Stimulated activated CD4-positive, alpha-beta T cell treated with anti-CD3 and anti-CD28 coated beads, Interleukin-15, amount 100 ng/mL, for 1 hour (primary cell): ENCODE measurements at places on chromosomes 5 and 9.

DNA sequence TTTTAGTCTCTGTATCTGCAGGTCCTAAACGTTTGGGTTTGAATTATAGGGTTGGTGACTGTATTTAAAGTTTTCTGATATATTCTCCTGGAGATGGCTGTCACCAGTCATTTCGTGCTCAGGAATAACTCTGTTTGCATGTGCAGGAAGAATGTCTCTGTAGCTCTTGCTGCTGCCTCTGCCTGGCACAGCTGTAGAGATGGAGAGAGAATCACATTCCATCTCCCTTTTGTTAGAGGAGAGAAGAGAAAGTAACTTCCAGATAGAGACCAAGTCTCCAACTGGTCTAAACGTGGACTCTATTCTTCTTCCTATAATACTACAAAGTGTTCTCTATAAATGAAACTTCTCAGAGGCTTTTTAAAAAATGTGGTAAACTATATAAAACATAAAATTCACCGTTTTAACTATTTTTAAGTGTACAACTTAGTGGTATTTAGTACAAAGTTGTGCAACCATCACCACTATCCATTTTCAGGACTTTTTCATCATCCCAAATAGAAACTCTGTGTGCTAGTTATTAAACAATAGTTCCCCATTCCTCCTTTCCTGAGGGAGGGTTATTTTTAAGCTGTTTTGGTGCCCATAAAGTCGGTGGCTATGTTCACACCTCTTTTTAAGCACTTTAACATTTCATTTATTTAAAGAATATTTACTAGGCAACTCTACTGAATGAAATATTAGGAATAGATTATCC lies 20.7 kb upstream of the STARD4 start:
- DNase-seq = no peak

- DNase-seq = no peak
These were observed 112.0 kb downstream of the VAV2 start for GRCh38 chr9:133880136-133880535.

GRCh38 chr5:1665803-1666202 lies 133.8 kb downstream of the MRPL36 start:
- DNase-seq = no peak

DNA sequence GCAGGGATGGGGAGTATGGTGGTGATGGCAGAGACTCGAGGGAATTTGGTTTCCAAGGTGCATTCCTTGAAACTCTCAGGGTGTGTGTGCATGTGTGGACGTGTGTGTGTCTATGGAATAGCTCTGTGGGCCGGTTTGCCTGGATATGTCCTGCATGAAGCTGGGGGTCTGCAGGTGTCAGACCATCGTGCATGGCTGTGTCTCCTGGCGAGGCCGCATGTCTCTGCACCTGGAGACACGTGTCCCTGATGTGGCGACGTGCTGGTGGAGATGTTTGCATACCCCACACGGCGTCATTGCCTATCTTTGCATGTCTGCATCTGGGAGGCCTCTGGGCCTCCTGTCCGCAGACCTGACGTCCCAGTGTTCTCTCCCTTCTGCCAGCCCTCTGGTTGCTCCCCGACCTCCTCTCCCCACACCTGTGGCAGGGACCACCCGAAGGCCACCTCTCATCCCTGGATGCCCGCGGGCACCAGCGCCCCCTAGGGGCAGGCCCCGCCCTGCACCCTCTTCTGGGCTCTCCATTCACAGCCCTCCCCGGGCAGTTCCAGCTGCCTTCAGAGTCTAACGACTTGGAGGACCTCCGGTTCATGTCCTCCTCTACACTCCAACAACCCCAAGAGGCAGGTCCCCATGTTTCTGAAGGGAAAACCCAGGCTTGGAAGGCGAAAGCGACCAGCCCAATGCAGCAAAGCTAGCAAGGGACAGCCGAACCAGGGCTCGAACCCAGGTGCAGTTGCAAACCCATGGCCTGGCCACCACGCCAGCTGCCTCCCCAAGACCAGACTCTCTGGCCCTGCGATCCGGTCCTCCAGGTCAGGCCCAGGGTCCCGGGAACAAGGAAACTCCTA lies 88.6 kb downstream of the LMX1B start:
- peak; percentile 31 for DNase-seq

- no peak for DNase-seq
These were observed 117.2 kb upstream of the TBCA start for GRCh38 chr5:77893225-77893860.

DNA sequence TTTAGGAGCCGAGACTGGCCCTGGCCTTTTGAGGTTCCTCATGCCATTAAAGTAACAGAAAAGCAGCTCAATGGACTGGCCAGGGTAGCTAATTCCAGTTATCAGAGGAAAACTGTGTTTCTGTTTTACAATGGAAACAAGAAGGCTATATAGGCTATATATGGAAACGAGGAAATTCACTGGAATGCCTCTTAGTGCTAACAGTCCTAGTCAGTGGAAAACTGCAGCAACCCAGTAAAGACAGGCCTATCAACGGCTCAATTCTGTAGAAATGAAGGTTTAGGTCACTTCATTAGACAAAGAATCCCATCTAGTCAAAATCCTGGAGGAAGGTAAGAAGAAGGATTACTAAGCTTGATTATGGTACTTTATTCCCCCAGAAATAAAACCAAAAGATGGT lies 3.2 kb upstream of the TICAM2 start:
- DNase-seq = no peak

DNA sequence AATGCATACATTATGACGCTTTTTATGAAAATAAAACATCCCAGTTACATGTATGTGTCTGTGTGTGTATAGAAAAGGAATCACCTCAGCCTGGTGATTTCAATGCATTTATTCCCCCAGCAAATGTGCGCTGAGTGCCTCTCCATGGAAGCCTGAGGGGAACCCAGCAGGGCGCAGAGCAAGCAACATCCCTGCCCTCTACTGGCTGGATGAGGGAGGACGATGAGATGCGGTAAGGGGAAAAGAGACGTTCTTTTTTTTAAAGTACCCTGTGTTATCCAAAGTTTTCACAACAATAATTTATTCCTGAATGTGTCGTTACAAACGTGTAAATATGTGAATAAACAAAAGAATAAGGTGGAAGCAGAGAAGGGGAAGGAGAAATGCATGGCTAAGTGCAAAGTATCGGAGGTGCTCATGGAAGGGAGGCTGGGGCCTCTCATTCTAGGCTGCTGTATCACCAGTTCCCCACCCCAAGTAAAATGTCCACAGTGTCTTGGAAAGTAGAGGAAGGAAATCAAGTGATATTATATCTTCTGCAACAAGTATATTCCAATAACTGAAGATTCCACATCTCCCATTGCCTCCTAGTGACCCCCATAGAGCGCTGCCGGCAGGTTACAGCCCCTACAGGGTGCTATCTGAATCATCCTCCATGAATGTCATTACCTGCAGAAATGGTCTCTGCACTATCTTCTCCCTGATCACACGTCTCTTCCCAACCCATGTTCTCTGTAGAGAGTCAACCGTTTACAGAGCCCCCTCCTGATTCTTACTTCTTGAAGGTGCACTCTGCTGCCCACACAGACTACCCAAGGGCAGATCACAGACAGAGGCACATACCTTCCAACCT lies 13.0 kb upstream of the ABLIM3 start:
- no peak for DNase-seq

GRCh38 chr9:76558465-76558864 lies 99.5 kb downstream of the GCNT1 start:
- DNase-seq = no peak

- no peak for DNase-seq
These were observed 171.5 kb downstream of the SSBP2 start for GRCh38 chr5:81579262-81579924.

GRCh38 chr5:14213813-14214585 lies 70.9 kb downstream of the TRIO start:
- no peak for DNase-seq

GRCh38 chr5:73188764-73189531 lies 16.0 kb downstream of the TMEM174 start:
- no peak for DNase-seq

DNA sequence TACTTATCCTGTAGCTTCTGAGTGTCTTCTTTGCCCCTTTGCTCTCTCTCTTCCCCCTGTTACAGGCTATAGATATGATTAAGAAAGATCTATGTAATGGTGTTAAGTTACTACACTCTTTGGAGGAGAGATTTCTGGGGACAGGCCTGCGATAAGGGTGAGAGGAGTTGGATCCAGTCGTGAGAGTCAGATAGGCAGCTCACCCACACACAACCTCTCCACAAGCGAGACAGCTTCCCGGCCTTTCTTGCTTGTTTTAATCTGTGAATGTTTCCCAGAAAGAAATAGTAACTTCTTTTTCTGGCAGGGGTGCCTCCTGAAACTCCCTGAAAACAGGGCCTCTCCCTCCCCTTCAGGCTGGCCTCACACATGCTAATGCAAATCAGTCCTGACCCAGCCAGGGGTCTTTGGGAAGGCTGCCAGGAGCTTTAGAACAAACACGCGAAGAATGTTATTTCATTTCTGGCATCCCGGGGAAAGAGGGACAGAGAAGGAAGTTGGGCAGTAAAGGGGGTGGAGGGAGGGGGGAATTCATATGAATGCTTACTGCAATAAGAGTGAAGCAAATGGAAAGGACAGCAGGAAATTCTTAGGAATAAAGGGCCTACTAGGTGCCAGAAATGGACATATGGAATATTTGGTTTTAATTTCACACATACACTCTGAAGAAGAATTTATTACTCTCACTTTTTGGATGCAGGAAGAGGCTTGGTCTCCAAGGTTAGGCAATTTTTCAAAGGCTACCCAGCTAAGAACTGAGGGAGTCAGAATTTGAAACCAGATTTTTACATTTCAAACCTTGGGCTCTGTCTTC lies 215.8 kb upstream of the TRIM32 start:
- no peak for DNase-seq

DNA sequence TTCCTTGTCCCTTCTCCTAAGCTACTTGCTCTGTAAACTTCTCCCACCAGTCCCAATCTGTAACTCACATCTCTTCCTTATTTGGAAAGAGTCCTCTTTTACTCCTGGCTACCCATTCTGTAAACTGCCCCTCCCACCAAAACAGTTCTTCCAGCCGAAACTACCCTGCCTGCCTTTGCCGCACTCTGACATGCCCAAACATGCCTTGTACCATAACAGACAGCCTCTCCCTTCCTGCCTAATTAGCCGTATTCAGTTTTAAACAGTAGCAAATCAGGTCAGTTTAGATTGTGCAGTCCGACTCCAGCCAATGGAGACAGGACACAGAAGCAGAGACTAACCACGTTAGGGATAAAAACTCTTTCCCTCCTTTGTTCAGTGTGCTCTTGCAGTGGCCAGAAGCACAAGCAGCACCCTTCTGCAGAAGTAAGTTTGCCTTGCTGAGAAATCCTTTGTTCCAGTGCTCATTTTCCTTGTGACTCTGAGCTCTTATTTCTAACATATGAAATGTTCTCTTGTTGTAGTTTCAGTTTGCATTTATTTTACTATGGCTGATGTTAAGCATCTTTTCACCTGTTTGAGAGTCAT lies 5.4 kb upstream of the GLT6D1 start:
- DNase-seq = no peak

GRCh38 chr5:131259326-131259725 lies 4.5 kb upstream of the CDC42SE2 start:
- DNase-seq = no peak

- no peak for DNase-seq
These were observed 1045.7 kb upstream of the CDH9 start for GRCh38 chr5:28084069-28084468.

GRCh38 chr5:51895834-51896233 lies 512.6 kb downstream of the ISL1 start:
- no peak for DNase-seq

DNA sequence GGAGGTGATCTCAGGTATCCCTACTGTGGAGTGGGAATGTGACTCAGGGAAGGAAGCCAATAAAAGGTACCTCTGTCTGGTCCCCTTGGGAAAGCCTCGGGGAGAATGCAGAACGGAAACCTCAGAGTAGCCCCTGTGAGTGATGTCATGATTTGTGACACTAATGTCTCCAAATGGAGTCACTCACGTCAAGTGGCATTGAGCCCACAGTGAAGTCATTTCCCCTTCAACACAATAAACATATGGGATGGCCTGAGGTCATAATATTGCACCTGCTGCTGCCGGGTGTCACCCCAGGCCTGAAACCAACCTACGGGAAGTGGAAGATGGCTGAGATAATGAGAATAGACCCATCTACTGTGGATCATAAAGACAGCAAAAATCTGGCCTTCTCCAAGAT lies 75.9 kb upstream of the GOLM1 start:
- DNase-seq = no peak

DNA sequence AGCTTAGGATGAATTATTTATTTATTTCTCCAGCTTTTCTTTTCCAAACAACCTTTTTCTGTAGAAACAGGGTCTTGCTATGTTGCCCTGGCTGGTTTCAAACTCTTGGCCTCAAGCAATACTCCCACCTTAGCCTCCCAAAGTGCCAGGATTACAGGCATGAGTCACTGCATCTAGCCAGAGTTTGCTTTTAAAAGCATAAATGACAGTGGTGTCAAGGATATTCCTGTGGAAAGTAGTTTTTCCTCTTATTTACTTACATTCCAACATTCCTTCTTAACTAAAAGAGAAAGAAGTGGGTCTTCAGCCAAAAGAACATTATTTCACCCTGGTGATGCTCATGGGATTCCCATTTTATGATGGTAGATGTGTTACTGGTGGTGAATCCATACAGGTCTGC lies 62.4 kb downstream of the GRIA1 start:
- DNase-seq = no peak

GRCh38 chr5:96839071-96839592 lies 31.4 kb upstream of the ERAP1 start:
- DNase-seq = no peak
